NCI-H1105 treated with DMSO at 0.1 percent for 48 hours (cell line): ENCODE measurements at places on chromosomes 1 and 21.

- no peak for DNase-seq
These were observed 65.2 kb downstream of the CD247 start for GRCh38 chr1:167453123-167453522.

DNA sequence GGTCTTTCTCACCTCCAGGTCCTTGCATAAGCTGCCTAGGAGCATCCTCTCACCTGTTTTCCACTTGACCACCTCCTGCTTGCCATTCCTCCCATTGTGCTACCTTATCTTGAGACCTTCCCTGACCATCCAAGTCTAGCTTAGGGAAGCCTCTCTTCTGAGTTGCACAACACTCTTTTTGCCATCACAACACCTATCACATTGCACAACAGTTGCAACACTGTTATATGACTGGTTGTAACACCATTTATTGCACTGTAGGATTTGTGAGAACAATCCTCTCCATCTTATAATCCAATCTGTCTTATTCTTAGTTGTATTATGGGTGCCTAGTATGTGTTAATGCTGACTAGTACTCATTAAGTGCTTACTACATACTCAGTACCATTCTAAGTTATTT is 488.7 kb downstream of the OMA1 start:
- DNase-seq: no peak

GRCh38 chr1:171509191-171509590 is 23.9 kb downstream of the PRRC2C start:
- DNase-seq: no peak

GRCh38 chr1:183155939-183156338 is 30.1 kb upstream of the LAMC2 start:
- DNase-seq: no peak

- DNase-seq: no peak
These were observed 86.4 kb downstream of the FAM78B start for GRCh38 chr1:166080277-166080966.

DNA sequence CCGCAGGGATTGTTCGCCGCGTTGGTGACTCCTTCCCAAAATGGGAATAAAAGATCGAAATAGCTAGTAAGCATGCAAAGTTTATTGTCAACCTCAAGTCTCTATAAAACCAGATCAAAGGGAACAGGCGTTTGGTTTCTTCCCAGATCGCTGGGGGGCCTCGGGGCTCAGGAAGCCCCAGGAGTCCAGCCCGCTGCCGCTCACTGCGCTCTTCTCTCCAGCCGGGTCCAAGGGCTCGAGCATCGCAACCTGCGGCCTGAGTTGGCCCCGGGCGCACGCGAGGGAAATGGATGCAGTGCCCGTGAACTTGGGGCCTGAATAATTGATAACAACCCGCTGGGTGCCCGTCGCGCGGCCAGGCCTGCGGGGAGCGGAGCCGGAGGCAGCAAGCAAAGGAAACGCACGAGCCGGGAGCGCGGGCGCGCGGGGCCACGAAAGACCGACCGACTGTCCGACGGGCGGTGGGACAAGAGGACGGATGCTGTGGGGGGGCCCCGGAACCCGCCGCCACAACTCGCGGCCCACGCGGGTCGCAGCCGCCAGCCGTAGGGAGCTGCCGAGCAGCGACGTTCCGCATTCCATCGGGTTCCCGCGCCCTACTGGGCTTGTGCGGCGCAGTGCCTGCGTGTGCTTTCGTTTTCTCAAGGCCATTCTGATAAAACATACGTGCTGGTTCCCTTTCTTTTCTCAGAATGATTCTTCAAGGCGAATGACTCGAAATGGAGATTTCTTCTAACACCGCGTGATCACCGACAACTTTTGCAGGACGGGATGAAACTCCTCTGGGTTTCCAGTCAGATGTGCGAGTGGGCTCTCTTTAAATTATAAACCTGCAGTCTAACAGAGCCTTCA is 14.0 kb upstream of the ALX3 start:
- DNase-seq: peak; percentile 20
